ENCODE measurements at places on chromosomes 16 and 17.

- peak; percentile 59 for DNase-seq
Observed at GRCh38 chr16:85381738-85382592, 231.2 kb upstream of the GSE1 start.

- peak; percentile 78 for DNase-seq
Observed at GRCh38 chr17:62670202-62670821, 42.8 kb downstream of the MRC2 start.

DNA sequence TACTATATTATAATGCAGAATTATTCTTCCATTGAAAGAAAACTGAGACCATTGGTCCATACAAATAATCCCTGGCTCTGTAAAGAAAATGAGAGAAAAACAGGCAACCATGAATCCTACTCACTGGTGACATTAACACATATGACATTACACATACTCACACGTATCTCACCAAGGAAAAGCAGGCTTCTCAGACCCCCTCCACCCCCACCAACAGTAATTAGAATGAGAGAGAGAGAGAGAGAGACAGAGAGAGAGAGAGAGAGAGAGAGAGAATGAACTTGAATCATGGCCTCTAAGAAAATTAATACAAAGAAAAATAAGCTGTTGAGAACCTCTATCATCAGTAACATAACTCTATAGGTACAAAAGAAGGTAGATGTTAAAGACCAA is 132.0 kb downstream of the SNX11 start:
- peak; percentile 48 for DNase-seq

- peak; percentile 40 for DNase-seq
Observed at GRCh38 chr17:71976011-71976649, 144.7 kb upstream of the SOX9 start.

DNA sequence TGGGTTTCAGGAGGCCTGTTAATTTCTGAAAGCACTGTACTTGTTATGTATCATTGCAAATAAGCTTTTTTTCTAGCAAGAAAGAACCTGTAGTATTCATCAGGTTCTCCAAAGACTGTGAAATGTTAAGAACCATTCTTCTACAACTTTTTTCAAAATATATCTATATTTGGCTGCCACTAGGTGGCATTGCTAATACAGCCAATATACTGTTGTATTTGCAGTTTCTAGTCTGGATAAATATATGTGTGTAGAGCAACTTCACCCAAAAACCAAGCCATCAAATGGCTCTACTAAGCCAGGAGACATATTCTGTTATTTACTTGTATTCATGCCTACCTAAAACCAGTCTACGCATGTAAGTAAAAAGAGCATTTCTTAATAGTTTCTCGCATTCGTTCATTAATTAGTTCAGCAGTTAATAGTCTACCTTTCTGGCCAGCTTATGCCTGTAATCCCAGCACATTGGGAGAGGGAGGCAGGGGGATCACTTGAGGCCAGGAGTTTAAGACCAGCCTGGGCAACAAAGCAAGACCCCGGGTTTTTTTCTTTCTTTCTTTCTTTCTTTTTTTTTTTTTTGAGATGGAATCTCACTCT is 39.5 kb downstream of the VMP1 start:
- peak; percentile 37 for DNase-seq

DNA sequence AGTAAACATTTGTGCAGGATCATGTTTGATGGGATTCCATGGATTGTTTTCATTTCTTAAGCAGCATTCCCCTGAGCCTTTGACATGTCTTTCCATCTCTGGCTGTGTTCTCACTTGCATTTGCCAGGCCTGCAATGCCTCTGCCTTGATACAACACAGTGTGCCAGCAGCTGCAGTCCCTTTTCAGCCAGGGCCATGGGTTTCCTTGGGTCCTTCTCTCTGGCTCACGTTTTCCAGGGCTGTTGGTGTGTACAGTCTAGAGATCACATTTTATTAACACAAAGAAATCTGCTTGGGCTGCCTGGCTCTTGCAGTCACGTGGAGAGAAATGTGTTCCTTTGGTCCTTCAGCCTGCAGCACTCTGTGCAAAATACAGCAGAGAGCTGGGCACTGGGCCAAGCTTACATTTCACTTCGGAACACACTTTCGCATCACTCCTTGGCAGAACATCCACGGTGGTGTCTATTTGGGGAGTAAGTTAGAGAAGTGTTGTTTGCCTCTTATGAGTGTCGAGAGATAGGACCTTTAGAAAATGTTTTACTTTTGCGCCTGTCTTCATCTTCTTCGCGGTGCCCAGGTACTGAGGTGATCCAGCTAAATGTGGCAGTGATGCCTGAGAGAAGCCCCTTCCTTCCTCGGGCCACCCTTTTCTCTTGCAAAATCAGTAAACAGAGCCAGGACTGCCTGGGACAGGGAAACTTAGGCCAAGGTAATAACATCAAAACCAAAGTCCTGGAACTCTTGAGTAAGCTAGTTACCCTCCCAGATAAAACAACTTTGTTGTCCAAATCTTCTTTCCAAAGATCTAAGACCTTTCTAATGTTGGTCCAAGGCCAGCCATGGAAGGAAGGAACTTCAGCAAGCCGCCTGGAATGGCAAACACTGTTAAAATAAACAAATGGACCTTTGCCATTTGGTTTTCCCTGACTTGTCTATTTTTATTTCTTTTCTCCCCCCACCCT is 20.9 kb downstream of the HLF start:
- DNase-seq, result peak; percentile 90

- DNase-seq, result no peak
Observed at GRCh38 chr17:77414811-77415400, 274.1 kb downstream of the SEC14L1 start.

DNA sequence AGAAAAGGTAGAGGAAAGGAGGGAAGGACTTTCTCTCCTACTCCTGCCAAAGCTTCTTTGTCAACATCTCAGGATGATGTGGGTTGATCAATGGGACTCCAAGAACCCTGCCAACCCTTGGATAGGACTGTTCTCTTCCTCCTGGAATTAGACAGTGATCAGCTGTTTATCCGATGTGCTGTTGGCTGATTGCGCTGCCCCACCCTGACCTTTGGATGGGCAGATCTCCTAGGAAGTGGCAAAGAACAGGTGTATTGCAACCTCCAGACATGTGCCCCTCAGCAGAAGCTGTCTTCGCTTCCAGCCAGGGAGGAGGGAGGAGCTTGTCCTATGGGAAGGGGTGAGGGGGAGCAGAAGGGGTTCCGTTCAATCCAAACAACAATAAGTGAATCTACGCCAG is 30.5 kb downstream of the SLC5A11 start:
- DNase-seq, result no peak

DNA sequence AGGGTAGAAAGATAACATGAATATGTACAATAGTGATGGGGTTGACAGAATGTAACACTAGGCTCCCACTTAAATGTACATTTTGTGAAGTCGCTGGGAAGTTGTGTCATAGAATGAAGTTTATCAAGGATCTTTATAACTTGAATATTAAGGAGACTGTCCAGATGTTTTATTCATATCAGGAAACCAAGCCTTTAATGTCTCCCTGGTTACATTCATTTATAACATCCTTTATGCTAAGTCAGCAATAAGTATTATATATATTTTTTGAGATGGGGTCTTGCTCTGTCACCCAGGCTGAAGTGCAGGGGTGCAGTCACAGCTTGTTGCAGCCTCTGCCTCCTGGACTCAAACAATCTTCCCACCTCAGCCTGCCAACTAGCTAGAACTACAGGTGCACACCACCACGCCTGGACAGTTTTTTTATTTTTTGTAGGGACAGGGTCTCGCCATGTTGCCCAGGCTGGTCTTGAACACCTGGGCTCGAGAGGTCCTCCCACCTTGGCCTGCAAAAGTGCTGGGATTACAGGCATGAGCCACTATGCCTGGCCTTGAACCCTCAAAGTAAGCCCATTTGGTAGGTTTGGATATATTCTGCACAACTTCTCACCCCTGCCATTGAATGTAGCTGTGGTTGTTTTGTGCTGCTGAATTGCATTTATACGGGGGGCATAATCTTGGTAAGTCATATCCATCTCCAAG is 14.1 kb downstream of the CLTC start:
- no peak for DNase-seq

GRCh38 chr16:3518292-3518985 is 17.6 kb downstream of the CLUAP1 start:
- DNase-seq, result peak; percentile 10

DNA sequence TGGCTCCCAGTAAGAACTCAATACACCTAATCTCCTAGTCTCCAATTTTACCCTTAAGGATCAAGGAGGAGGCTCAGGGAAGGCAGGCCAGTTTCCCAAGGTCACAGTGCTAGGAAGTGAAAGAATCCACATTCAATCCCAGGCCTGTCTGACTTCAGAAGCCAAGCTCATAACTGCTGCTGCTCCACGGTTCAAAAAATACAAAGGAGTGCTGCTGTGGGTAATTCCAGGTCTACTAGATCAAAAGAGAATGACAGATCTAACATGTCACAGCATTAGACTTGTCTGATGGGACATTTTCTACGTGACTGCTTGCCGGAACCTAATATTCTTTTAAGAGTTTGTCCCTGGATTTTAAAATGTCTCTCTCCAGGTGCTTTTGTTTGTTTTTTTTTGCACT is 48.8 kb upstream of the IRX6 start:
- peak; percentile 37 for DNase-seq

- DNase-seq, result no peak
Observed at GRCh38 chr17:56322991-56323390, 169.7 kb downstream of the ANKFN1 start.
